ENCODE measurements at places on chromosomes 5 and 9. TPM values are rescaled to one million over a fixed set of nuclear protein-coding genes. Genes with fewer than 3 reads are reported as not detected.

DNA sequence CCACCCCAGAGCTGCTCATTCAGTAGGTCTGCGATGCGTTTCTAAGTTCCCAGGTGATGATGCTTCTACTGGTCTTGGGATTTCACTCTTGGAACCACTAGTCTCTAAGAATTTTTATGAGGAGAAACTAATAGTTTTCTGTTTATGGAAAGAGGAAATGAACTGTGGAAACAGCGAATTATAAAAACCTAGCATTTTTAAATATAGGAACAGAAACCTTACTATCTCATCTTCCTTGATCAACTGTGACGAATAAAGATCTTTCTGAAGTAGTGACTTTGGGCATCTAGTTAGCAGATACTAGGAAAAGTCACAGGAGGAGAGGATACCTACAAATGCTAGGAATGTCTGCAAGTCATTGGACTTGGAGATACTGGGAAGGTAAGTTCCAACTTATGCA is 376.8 kb upstream of the RFX3 start:
- no peaks in the 10 kb centered on the region for H3K36me3 ChIP-seq
- H3K27ac ChIP-seq = no peak overlapping the region
- H3K4me1 ChIP-seq = no peaks in the 10 kb centered on the region
- no peaks in the 10 kb centered on the region for H3K27me3 ChIP-seq
- no peak overlapping the region for H3K4me3 ChIP-seq
- DNase-seq = no peak

GRCh38 chr9:134870746-134871662 is 9.6 kb upstream of the FCN2 start:
- DNase-seq = no peak
- no peaks in the 10 kb centered on the region for H3K27me3 ChIP-seq
- no peak overlapping the region for H3K27ac ChIP-seq
- H3K4me1 ChIP-seq = no peaks in the 10 kb centered on the region

GRCh38 chr9:12856603-12857002 is 81.8 kb downstream of the LURAP1L start:
- H3K4me1 ChIP-seq = peaks cover 16% of the 10 kb centered on the region
- H3K4me3 ChIP-seq = no peak overlapping the region
- H3K27me3 ChIP-seq = no peaks in the 10 kb centered on the region
- H3K27ac ChIP-seq = no peak overlapping the region

- no peak overlapping the region for H3K4me3 ChIP-seq
- no peaks in the 10 kb centered on the region for H3K36me3 ChIP-seq
- no peak overlapping the region for H3K27ac ChIP-seq
- H3K4me1 ChIP-seq = no peaks in the 10 kb centered on the region
- DNase-seq = no peak
- no peaks in the 10 kb centered on the region for H3K27me3 ChIP-seq
These were observed 823.6 kb upstream of the ARRDC3 start for GRCh38 chr5:92206681-92207080.

The BAAT gene
- total RNA-seq = 1.2 TPM

Data from pancreas (tissue), 10 donors.